ENCODE measurements at places on chromosomes 4 and X. TPM values are rescaled to one million over a fixed set of nuclear protein-coding genes. Genes with fewer than 3 reads are reported as not detected.

Gene UNC5C
- total RNA-seq, result 77.9 TPM

Gene MAGIX
- total RNA-seq, result 6.3 TPM

Gene SPANXB1
- 5.3 TPM for total RNA-seq

Gene TLR3
- 9.1 TPM for total RNA-seq

Gene HS6ST2
- 23.1 TPM for total RNA-seq

Gene GJB1
- total RNA-seq, result not detected

Gene GLOD5
- not detected for total RNA-seq

Gene RRH
- total RNA-seq, result 0.29 TPM

Gene ALB
- 0.59 TPM for total RNA-seq

All from mesothelial cell of epicardium (in vitro differentiated cells).